ENCODE measurements at places on chromosomes 11 and 22.

GRCh38 chr11:78667461-78667860, 92.8 kb upstream of the NARS2 start:
- no peak for DNase-seq

DNA sequence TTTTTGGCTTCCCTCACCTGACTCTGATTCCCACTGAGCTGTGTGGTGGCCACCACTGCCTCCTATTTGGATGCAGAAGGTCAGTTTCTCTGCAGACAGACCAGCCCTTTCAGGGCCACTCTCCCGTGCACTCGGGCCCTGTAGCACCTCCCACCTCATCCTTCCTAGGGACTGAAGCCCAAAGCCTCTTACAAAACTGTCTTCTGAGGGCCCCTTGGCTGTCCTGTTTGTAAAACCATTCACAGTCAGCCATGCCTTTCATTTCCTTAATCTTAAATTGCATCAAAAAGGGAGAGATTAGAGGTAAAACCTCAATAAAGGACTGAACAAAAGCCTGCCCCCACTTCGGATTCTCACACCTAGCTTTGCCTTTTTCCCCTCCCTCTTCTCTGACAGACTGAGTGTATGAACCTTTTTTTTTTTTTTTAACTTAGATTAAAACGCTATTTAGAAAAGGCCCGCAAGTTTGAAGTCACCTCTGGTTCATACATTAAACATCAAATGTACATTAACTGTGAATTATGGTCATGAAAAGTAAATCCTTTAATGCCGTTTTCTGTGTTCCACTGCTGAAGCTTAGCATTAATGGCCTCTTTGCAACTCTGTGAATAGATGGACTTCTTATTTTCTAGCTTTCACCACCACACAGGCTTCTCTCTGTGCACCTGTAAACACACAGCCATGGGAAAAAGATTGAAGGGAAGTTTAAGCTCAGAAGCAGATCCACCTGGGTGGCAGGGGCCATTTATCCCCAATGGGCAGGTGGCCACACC, 247.2 kb upstream of the CADM1 start:
- DNase-seq: no peak

GRCh38 chr11:64458997-64459396, 100.0 kb downstream of the RPS6KA4 start:
- no peak for DNase-seq

DNA sequence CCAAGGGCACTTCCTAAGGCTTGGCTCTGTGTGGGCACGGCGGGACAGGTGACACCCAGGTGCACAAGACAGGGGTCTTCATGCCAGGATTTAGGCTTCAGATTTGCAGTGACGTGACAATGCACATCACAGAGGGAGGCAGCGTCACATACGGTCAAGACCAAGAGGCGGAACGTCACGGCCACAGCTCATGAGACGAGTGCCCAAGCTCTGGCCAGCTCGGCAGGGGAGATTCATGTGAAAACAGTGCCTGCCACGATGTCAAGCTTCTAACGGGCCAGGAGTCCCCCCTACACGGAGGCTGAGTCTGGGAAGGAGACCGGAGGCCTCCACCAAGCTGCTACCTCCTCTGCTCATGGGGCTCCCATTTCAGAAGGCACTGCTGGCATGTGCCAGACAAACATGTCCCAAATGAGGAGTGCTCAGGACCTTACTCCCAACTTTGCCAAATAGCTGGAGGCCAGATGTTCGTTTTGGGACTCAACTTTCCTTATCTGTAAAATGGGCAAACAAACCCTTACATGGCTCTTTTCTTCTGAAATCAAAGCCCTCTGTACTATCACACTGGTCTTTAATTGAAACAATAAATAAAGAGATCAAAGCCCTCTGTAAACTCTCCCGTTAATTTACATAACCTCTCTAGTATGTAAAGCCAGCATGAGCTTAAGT, 16.6 kb downstream of the VPS37C start:
- no peak for DNase-seq

- DNase-seq: no peak
Observed at GRCh38 chr11:100682247-100682969, 4.7 kb upstream of the ARHGAP42 start.

- no peak for DNase-seq
Observed at GRCh38 chr11:74412733-74413359, 14.6 kb upstream of the PGM2L1 start.

GRCh38 chr22:23786261-23786710, 480 bp upstream of the SMARCB1 start:
- no peak for DNase-seq

- no peak for DNase-seq
Observed at GRCh38 chr22:50610581-50610980, 10.0 kb downstream of the MAPK8IP2 start.

GRCh38 chr11:107721207-107721606, 9.4 kb upstream of the SLN start:
- DNase-seq: no peak
